Activated gamma-delta T cell (primary cell): ENCODE measurements at places on chromosomes 1 and 21.

GRCh38 chr1:241635556-241636152 is 4.5 kb downstream of the CHML start:
- DNase-seq, result no peak

DNA sequence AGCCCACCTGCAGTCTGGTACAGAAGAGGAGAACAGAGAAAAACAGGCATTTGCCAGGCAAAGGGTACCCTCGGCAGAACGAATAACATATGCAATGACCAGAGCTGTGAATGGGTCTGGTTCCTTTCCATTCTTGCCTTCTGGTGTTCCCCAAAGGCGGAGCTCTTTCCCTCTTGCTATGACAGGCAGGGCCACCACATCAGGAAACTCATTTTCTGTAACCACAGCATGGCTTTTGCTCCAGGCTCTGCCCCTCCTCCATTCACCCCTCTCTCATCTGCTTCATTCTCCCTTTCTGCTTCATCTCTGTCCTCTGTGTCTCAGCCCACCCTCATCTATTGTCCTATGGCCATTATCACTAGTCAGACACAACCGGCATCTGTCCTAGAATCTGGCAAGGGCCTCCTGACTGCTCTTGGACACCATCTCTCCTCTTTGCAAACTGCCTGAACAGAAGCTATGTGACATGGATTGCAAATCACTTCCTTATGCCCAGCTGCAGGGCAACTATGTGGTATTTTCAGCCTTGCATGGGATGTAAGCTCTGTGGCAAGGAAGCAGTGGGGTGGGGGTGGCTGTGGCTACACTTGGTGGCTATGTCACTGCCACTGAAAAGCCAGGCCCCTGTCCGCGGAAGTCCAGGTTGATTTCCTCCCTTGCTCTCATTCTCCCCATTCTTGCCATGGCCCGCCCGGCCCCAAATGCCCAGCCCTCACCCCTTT is 78.8 kb upstream of the ABCD3 start:
- DNase-seq, result no peak

DNA sequence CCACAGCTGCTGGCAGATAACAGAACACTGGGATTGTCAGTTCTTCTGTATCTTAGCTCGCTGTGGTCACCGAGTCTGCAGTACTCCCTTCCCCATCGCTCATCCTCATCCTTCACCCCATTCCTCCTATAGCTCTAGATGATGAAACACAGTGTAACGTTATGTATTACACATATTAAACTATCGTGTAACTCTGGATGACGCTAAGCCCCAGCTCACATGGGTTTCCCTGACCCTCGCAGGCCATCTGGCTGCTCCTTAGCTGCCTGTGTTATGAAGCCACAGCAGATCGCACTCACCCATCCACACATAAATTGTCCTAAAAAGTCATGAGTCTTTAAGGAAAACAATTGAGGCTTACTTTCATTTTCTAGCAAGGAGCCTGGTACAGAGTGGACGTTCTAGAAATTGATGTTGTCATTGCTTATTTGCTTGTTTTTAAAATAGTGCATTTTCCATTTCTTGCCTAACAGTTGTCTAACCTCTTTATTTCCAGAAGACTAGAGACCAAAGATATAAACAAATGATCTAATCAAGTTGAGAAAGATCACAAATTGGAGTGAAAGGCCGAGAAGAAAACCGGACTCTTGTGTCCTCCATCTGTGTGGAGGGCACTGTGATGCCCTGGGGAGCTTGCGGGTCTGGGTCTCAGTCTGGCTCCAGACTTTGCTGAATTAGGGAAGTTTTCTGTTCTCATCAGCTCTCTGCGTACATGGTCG is 24.3 kb upstream of the PCP4 start:
- DNase-seq, result no peak

- DNase-seq, result no peak
These were observed 23.9 kb upstream of the ABCD3 start for GRCh38 chr1:94394247-94394646.

DNA sequence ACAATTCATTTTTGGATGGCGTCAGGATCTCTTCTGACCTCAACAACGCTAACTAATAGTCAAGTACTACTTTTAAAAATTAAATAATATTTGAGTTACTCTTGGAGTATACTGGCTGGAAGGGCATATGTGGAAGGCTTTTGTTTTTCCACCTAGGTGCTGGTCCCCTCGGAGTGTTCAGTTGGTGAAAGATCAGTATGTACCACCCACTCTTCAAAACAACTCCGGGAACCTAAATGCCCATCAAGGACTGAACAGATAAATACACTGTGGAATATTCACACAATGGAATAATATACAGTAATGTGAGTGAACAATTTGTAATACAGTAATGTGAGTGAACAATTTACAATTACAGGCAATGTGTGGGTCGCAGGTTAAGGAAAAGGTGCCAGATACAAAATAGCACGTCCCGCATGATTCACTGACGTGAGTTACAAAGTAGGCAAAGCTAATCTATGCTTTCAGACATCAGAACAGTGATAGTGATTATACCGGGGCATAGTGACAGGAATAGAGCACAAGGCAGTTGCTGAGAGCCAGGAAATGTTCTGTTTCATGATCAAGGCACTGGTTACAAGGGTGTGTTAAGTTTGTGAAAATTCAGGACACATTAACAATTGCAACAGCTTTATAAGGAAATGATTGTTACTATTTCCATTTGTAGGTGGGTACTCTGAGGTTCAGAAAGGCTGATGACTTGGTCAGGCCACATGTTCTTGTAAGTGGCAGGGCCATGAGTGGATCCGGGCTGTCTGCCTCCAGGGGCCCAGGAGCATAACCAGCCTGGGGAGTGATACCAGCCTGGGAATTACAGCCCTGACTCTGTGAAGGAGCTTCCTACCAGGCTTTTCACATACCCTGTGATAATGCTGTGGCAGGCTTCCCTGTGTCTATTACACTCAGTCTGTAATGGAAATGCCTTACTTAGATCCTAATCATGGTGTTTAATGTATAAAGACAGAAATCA is 59.3 kb upstream of the ABCD3 start:
- no peak for DNase-seq

DNA sequence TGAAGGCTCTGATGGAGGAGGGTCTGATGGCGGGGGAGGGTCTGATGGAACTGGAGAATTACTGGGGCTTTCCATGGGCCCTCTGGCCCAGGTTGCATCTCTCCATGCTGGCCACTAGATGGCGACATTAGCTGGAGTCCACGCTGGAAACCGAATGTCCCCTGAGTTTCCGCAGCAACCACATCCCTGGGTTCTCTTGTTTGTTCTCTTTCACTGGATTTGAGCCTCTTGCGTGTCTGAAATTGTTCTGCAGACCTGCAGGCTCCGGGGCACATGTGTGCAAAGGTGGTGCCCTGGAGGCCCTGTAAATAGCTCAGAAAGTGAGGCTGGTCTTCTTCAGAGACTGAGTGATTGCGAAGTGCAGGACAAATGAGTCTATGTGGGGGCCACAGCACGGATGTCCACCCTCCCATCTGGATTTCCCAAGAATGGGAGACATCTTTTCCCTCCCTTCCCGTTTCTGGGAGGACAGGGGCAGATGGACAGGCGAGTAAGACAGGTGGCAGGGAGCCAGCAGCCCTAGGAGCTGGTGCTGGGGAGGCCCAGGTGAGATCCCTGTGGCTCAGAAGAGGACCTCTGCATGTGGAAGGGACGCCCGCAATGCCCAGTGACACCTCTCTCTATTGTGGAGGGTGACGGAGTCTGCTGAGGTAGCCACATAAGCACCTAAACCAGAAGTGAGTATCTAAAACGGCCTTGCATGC is 73.2 kb upstream of the ABCG1 start:
- DNase-seq, result no peak

GRCh38 chr1:21572221-21572620 is 63.0 kb downstream of the ALPL start:
- no peak for DNase-seq

DNA sequence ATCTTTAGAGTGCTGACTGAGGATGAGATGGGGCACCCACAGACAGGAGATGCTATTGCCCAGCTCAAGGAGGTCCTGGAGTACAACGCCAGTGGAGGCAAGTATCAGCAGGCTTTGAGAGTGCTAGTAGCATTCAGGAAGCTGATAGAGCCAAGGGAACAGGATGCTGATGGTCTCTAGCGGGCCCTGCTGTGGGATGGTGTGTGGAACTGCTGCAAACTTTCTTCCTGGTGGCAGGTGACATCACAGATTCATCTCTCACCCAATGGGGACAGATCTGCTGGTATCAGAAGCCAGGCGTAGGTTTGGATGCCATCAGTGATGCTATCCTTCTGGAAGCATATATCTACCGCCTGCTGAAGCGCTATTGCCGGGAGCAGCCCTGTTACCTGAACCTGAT is 609.8 kb upstream of the NCAM2 start:
- no peak for DNase-seq

- DNase-seq, result no peak
These were observed 5.9 kb downstream of the NBPF1 start for GRCh38 chr1:16607433-16607851.

GRCh38 chr21:45574081-45574501 is 31.9 kb upstream of the SLC19A1 start:
- no peak for DNase-seq

GRCh38 chr1:178055779-178056471 is 38.0 kb upstream of the RASAL2 start:
- DNase-seq, result no peak

GRCh38 chr1:29438991-29439390 is 202.7 kb downstream of the PTPRU start:
- DNase-seq, result no peak
